ENCODE measurements at places on chromosomes 2 and 18. TPM values are rescaled to one million over a fixed set of nuclear protein-coding genes. Genes with fewer than 3 reads are reported as not detected.

PLA2R1 gene
- total RNA-seq: 1.1 TPM

DNA sequence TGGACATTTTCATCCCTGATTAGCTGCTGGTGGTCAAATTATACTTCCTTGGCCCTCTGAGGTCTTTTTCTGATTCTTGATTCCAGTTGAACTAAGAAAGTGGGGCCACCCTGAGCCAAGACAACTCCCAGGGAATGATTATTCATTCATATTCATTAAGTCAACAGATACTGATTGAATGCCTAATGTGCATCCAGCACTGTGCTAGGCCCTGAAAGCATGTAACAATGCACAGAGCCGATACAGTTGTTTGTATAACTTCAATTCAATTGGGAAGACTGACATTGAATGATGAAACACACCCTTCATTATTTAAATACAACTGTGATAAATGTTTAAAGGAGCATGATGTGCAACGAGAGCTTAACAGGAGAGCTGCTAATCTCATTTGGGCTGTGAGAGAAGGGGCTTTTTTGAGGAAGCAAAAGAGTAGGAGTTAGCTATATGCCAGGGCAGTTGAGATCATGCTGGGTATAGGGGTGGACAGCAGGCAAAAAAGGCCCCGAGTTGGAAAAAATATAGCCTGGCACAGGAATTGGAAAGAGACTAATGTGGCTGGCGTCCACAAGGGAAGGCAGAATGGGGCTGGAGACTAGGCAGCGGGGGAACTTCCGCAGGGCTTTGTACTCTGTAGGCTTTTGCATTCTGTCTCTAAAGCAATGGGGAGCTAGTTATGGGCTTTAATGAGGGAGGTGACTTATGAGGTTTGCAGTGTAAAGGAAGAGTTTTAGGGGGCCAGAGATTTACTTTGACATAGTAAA is 57.2 kb upstream of the ACVR1 start:
- DNase-seq: no peak

GPBAR1 gene
- 0.12 TPM for total RNA-seq

DNA sequence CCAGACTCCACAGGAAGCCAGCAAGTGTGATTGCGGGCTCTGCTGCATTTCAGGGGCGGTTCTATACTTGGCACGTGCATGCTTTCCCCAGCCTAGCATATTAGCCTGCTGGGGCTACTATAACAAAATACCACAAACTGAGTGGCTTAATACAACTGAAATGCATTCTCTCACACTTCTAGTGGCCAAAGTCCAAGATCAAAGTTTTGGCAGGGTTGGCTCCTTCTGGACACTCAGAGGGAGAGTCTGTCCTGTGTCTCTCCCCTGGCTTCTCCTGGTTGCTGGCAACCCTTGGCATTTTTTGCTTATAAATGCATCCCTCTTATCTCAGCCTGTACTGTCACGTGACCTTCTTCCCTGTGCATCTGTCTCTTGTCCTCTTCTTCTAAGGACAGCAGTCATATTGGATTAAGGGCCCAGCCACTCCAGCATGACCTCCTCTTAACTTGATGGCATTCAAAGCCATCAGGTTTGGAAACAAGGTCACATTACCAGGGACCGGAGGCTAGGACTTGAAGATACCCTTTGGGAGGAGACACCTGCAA is 138.7 kb downstream of the RNF152 start:
- no peak for DNase-seq

SCG2 gene
- total RNA-seq: 2.4 TPM

HOXD10 gene
- total RNA-seq: 4.3 TPM

DNA sequence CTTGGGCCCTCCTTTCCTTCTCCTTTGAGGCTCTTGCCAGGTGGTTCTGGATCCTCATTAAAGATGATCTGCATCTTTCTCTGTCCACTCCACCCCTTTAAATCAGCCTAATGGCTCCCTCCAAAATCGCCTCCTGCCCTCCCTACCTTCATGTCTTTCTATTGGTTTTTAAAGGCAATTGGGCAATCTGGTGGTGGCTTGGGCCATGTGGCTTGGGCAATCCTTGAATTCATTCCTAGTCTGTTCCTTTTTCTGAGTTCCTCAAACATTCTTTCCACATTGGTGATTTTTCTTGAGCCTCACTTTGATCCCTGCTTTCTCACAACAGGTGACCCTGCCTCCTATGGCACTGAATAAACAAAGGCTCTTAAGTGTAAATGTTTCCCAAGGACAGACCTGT is 266.2 kb upstream of the REV1 start:
- DNase-seq: no peak

IL1R2 gene
- 3.2 TPM for total RNA-seq

GRCh38 chr2:105136394-105136793 is 98.5 kb downstream of the MRPS9 start:
- DNase-seq: no peak

DNA sequence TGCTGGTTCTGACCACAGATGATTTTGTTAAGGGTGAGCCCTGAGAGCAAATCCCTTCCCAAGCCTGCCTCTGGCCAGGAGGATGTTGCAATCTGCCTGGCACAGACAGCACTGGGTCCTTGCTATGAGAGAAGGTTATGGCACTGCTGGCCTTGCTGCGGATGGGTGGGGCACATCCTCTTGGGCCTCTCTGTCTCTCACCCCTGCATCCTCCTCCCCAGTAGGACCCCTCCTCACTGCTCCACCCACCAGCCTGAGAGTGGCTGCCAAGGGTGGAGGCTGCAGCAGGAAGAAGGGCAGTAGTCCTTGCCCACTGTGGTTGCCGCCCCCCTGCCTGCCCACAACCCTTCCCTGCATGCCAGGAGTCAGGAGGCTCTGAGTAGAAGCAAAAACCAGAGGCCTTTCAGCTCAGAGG is 180.9 kb downstream of the ZBTB7C start:
- DNase-seq: peak; percentile 14

DNA sequence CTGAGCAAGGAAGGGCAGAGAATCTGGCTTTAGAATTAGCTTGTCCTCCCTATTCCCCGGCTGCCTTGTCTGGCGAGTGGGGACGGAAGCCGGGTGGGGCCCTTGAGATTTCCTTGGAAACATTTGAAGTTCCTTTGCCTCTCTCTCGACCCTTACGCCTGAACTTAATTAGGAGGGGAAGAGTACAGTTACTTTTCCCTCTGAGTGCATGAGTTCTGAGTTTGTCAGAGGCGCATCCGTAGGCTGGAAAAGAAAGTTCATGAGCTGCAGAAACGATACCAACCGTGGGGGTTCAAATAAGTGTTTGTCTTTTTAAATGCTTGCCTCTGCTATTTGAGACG is 468 bp downstream of the PIKFYVE start:
- DNase-seq: no peak

- DNase-seq: peak; percentile 73
These were observed 56.0 kb downstream of the TEX44 start for GRCh38 chr2:231648579-231649174.

NYAP2 gene
- not detected for total RNA-seq

GRCh38 chr2:37928377-37928776 is 3.3 kb downstream of the RMDN2 start:
- no peak for DNase-seq

TRIM54 gene
- total RNA-seq: not detected

GRCh38 chr2:33134791-33135560 is 188.2 kb downstream of the LTBP1 start:
- no peak for DNase-seq

GRCh38 chr2:232085826-232086425 is 124.4 kb downstream of the DIS3L2 start:
- no peak for DNase-seq

ZNF892 gene
- total RNA-seq: 3.2 TPM

KATNAL2 gene
- 10.5 TPM for total RNA-seq

DNA sequence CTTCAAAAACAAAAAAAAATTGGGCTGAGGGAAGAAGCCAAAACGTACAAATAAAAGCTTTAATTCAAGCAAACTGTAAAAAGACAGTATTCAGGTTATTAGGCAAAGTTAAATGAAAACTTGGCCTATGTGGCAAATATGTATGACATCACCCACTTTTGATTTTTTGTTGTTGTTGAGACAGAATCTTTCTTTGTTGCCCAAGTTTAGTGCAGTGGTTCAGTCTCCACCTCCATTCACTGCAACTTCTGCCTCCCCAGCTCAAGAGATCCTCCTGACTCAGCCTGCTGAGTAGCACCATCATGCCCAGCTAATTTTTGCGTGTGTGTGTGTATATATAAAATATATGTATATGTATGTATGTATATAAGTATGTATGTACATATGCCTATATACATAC is 440.4 kb upstream of the NRXN1 start:
- DNase-seq: no peak

DNA sequence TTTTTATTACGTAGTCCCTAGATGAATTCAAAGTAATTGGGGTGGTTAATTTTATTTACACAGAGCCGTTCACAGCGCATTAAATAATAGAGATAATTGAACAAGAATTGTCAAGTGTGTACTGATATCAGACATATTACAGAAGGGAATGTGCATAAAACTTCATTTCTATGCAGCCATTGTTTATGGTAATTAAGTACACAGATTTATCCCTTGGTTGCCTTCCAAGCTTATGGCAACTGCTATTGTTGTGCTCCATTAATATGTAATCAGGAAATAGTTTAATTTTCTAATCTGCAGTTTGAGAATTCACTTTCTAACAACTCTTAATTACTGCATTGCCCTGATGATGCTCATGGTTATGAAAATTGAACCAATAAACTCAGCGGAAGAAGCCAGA is 47.3 kb upstream of the OTX1 start:
- no peak for DNase-seq

SERPINB13 gene
- total RNA-seq: not detected

LBX2 gene
- 28.5 TPM for total RNA-seq

ADAM23 gene
- 4.4 TPM for total RNA-seq

GRCh38 chr2:12017499-12018157 is 271.2 kb downstream of the LPIN1 start:
- DNase-seq: no peak

GRCh38 chr18:75544051-75544481 is 116.6 kb upstream of the SMIM21 start:
- DNase-seq: no peak

TEX44 gene
- not detected for total RNA-seq

SLC11A1 gene
- total RNA-seq: 3.0 TPM

DNA sequence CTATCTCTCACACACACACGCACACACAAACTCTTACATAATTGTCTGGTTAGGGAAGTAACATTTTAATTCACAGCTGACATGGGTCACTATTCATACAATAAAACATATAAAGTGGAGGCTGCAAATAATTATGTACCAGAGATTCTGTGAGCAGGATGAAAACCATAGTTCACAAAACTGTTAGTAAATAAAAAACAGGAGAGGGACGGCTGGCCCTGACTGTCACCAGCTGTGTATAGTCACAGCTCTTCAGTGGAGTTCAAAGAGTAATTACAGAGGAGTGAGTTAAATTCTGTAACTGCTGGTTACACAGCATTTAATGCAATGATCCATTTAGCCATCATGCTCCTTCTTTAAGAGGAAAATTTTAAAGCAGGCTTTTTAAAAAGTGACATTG is 76.9 kb downstream of the NRXN1 start:
- DNase-seq: no peak

TMEM169 gene
- 5.5 TPM for total RNA-seq

VWC2L gene
- not detected for total RNA-seq

RNF125 gene
- total RNA-seq: 0.03 TPM

- no peak for DNase-seq
These were observed 186.1 kb downstream of the ZFP36L2 start for GRCh38 chr2:43040084-43040854.

TMEM182 gene
- 5.2 TPM for total RNA-seq

GRCh38 chr2:10016001-10016801 is 27.1 kb upstream of the KLF11 start:
- DNase-seq: no peak

- no peak for DNase-seq
These were observed 117.0 kb upstream of the SLC14A2 start for GRCh38 chr18:45498287-45498658.

All from Caki2 (cell line).